Neuronal stem cell (in vitro differentiated cells): ENCODE measurements at places on chromosomes 1 and 21.

- peak overlapping the region; percentile 96 for H3K4me3 ChIP-seq
- H3K27me3 ChIP-seq, result no peaks in the 10 kb centered on the region
- no peaks in the 10 kb centered on the region for H3K36me3 ChIP-seq
- peak overlapping the region; percentile 83 for H3K27ac ChIP-seq
- no peaks in the 10 kb centered on the region for H3K4me1 ChIP-seq
- peak; percentile 35 for DNase-seq
Observed at GRCh38 chr21:17513214-17514123, 626 bp downstream of the CXADR start.

GRCh38 chr1:53442299-53442698 is 16.9 kb upstream of the DMRTB1 start:
- no peaks in the 10 kb centered on the region for H3K36me3 ChIP-seq
- no peak for DNase-seq
- H3K27ac ChIP-seq, result peak overlapping the region; percentile 62

- no peak overlapping the region for H3K4me3 ChIP-seq
- no peaks in the 10 kb centered on the region for H3K4me1 ChIP-seq
- no peaks in the 10 kb centered on the region for H3K27me3 ChIP-seq
- no peak overlapping the region for H3K27ac ChIP-seq
- no peak for DNase-seq
- H3K36me3 ChIP-seq, result no peaks in the 10 kb centered on the region
Observed at GRCh38 chr21:35995522-35996088, 64.7 kb downstream of the SETD4 start.

- DNase-seq, result no peak
- no peaks in the 10 kb centered on the region for H3K27me3 ChIP-seq
- H3K36me3 ChIP-seq, result no peaks in the 10 kb centered on the region
- no peak overlapping the region for H3K4me3 ChIP-seq
Observed at GRCh38 chr1:113439277-113439670, 49.0 kb downstream of the MAGI3 start.

- H3K27ac ChIP-seq, result no peak overlapping the region
- DNase-seq, result no peak
- H3K36me3 ChIP-seq, result no peaks in the 10 kb centered on the region
- no peak overlapping the region for H3K4me3 ChIP-seq
- no peaks in the 10 kb centered on the region for H3K27me3 ChIP-seq
Observed at GRCh38 chr1:115888976-115889375, 48.0 kb upstream of the NHLH2 start.

DNA sequence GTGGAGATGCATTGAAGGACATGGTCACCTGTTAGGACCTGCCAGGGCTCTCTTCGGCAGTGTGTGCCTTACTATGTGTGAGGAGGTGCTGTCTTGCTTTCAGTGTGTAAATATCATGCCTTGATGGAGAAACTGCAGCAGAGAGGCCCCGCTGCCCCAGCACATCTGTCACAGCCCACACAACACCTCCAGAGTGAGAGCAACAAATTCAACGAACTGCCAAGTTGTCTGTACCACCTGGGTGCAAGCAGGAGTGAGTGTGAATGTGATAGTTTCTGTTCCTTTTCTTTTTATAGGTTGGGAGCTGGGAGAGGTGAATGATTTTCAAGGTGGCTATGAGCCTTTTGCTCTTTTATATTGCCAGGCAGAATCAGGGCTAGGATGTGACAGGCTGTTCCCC is 114.6 kb upstream of the KIAA0040 start:
- no peaks in the 10 kb centered on the region for H3K36me3 ChIP-seq
- H3K27ac ChIP-seq, result no peak overlapping the region
- no peaks in the 10 kb centered on the region for H3K27me3 ChIP-seq
- no peak for DNase-seq

DNA sequence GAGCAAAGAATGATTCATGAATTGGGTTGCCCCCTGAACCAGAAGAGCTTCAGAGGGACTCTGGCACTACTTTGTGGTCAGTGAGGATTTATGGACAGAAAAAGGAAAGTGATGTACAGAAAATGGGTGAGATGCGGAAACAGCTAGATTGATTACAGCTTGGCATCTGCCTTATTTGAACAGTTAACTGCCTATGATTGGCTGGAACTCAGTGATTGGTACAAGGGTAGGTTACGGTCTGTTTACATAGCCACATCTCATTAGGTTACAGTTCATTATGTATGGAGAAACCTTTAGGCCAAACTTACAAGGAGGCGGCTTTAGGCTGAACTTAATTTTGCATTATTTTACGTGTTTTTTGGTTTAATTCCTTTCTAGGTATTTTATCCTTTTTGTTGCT is 29.0 kb upstream of the RHOU start:
- H3K27ac ChIP-seq, result no peak overlapping the region
- H3K4me1 ChIP-seq, result no peaks in the 10 kb centered on the region
